A549 treated with CORT108297 at 1 μM for 4 hours (cell line): ENCODE measurements at places on chromosomes 1 and 21. TPM values are rescaled to one million over a fixed set of nuclear protein-coding genes. Genes with fewer than 3 reads are reported as not detected.

COL6A1 gene
- 15.9 to 22.6 TPM (median 19.6 TPM) in 5 replicates for total RNA-seq

CHI3L1 gene
- total RNA-seq: not detected in 5 replicates

KRTAP13-2 gene
- not detected in 5 replicates for total RNA-seq

SUSD4 gene
- total RNA-seq: 0.47 to 0.73 TPM (median 0.60 TPM) in 5 replicates

DMRTA2 gene
- total RNA-seq: 0.06 to 0.23 TPM (median 0.17 TPM) in 5 replicates
